ENCODE measurements at places on chromosomes 7 and 10.

- no peak for DNase-seq
Measured at GRCh38 chr10:34553747-34554146, 261.3 kb downstream of the PARD3 start.

GRCh38 chr7:154347700-154348266 is 295.6 kb downstream of the DPP6 start:
- DNase-seq = no peak

DNA sequence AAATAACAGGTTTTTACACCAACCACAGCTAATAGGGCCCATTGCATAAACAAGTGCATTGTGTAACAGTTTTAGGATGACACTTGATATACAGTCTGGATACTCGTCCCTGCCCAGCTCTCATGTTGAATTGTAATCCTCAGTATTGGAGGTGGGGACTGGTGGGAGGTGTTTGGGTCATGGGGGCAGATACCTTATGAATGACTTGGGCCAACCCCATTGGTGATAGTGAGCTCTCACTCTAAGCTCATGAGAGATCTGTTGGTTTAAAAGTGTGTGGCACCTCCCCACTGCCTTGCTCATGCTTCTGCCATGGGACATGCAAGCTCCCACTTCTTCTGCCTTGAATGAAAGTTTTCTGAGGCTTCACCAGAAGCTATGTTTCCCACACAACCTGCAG is 136.7 kb downstream of the PDE1C start:
- no peak for DNase-seq

DNA sequence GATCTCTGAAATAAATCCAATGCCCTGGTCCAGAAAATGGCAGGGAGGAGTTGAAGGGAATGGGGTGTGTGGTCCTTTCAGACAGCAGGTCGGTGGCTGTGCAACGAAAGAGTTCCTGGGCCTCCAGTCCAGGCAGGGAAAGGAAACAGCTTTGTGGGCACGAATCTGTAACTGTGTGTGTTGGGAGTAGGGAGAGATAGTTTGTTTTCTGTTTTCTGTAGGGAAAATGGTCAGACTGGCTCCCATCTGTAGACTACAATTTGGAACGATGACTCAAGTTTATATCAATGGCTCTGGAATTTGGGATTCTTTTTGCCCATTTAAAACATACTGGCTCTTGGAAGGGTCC is 2.6 kb upstream of the HOXA9 start:
- no peak for DNase-seq

DNA sequence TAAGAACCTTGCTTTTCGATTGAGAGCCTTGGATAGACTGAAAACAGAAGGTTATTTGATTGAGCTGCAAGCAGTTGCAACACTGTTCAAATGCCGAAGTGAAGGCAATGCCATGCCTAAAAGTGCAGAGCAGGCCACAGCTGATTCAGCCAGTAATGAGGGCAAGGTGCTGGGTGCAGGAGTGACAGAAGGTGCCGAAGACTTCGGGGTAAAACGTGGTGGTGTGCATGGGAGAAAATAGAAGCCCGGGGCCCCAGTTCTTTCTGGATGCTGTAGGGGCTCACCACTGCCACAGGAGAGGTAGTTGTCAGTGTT is 43.6 kb upstream of the GATAD1 start:
- no peak for DNase-seq

DNA sequence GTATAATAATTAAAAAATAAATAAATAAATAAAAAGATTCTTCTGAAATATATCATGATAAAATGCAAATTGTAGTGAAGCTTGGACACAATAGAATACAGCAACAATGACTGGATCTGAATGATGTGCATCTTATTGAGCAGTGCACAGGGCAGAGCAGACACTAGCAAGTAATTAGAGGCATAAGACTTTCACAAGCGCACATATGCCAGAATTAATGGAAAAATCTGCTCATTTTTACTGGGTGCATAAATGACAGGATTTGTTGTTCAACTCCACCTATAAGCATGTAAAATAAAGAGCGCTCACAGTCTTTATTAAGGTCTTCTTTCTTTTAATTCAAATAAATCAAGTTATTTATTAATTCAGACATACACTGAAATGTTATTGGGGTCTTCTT is 125.0 kb downstream of the DPY19L1 start:
- DNase-seq = no peak

GRCh38 chr7:18530224-18531179 is 35.0 kb downstream of the HDAC9 start:
- no peak for DNase-seq

Data from stimulated activated CD4-positive, alpha-beta T cell treated with anti-CD3 and anti-CD28 coated beads, Interleukin-1b, Interleukin-23, amount 100 ng/mL, for 4 hours (primary cell).